ENCODE measurements at places on chromosomes 4 and X.

DNA sequence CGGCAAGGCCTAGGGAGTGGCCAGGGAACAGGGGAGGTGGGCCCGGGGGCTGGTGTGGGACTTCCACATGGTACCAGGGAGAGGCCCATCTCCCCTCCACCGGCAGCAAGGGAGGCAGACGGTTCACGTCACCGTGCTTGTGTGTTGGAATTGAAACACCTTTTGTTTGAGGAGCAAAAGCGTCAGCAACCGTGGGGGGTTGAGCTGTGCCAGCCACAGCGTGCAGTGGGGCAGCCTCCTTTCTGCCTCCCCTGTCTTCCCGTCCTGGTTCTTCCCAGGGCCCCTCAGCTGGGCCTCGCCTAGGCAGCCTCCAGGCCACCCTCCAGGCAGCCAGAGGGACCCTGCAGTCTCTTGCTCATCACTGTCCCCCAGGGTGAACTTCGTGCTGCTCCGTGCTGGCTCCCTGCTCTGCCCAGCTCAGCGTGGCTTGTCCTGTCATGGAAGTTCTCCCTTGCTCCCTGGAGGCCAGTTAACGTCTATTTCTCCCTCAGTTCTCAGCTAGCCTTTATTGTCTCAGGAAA, 32.1 kb upstream of the HGFAC start:
- no peak for DNase-seq

DNA sequence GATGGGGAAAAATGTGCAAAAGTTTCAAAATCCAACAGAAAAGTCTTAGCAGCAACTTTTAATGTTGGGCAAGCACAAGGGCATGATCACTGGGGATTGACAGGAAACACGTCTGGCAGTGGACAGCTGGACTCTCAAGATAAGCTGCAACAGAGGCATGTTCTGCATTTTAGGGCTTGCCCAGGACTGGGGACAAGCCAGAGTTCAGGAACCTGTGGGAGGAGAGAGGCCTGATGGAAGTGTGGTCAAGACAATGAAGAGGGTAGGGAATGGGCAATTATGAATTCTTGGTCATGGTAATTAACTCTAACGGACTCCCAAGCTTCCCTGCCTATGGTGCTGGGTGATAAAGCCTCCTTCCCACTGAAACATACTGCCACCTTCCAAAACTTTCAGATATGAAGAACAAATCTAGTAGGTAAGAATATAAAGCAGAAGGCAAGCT, 48.4 kb downstream of the ANXA3 start:
- DNase-seq, result no peak

- DNase-seq, result no peak
Observed at GRCh38 chr4:45629717-45630116, 494.1 kb downstream of the GABRG1 start.

- DNase-seq, result no peak
Observed at GRCh38 chrX:37745835-37746217, 34.0 kb upstream of the CYBB start.

DNA sequence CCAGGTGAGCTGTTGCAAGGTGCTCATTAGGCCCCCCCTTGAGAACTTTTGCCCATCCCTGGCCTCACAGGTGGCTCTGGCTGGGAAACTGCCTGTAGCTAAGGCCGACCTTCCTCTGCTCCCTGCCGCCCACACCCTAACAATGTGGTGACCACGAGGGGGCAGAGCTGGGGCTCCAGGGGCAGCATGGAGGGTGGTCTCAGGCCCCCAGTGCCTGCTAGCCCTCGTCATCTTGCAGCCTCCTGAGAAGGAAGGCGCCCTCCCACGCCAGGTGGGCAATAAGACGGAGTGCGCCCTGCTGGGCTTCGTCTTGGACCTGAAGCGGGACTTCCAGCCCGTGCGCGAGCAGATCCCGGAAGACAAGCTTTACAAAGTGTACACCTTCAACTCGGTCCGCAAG, 32.4 kb downstream of the ATP2B3 start:
- DNase-seq, result no peak

DNA sequence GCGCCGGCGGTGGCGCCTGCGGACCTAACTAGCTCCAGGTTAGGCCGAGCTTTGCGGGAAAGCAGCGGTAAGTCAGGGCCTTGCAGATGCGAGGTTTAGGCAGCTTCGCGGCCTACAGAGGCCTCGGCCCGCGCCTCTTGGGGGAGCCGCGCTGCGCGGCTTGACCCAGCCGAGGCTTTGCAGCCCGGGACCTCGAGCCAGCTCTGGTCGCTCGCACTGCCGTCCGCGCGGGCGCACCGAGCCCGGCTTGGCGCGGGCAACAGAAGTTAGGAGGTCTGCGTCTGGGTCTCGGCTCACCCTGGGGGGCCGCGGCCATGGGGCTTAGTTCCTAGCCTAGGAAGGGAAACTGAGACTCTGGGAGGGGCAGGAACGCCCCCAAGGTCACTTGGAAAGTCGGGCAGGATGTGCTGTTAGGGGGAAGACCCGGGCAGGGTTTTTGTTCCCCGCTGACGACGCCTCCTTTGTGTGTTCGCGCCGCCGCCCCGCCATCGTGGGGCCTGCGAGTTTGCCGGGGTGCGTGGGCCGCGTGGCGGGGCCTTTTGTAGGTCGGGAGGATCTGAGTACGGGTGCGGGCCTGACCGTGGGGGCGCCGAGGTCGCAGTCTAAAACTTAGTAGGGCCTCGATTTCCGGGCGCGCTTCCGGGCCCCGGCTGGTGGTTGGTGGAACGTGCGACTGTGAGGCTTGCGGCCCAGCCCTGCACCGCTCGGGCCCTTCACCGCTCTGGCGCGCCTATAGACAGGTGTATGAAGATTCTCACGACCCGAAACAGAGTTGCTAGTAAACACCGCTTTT, 482 bp downstream of the RNF4 start:
- no peak for DNase-seq

DNA sequence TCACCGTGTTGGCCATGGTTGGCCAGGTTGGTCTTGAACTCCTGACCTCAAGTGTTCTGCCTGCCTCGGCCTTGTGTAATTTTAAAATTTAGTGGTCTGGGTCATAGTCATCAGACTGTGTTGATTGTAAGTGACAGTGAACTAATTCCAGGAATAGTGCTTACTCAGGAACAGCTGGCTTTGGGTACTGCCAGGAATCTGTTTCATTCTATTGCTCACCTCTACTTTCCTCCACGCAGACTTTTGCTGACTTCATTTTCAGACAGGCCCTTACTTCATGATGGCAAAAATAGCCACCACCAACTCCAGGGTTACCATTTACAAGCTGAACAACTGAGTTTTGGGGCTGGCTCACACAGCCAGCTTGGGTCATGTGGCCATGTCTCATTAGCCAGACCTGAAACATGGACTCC, 54.6 kb downstream of the FNIP2 start:
- DNase-seq, result no peak

DNA sequence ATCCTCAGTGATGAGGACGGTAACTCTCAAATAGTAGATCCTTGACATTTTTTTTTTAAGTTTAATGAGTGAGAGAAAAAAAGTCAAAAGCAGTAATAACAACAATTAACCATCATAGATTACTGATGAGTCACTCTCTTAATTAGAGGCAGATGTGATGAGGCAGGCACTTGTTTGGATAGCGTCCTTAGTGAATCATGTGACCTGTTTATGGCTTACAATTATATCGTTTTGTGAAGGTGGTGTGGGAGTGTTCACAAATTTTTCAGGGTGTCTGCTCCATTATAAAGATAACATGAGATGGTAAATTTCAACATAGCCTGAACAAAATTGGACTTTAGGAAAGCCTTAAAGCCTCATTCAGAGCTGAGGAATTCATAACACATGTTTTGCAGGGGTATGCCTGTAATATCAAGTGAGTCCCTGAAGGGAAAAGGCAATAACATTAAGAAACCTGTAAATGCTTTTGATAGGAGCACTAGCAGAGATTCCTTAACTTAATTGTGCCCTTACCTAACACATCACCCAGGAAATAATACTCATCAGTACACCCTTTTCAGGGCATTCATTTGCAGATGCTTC, 51.9 kb upstream of the XIAP start:
- DNase-seq, result no peak

DNA sequence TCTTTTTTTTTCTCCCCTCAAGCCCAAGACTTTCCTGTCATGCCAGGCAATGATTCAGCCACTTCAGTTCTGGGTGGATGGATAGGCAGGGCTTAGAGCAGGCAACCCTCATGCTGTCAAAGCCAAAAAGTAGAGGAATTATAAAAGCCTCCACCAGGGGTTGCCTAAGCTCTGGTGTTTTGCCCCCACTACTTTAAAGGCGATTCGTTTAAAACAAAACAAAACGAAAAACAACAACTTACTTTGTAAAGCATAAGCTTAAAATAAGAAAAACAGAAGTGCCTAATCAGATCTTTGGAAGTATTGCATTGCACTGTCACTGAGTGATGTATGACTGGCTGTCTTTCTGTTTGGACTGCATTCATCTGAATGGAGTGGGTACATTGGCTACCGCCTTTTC, 5.3 kb upstream of the IDS start:
- DNase-seq, result no peak

- no peak for DNase-seq
Observed at GRCh38 chr4:72525938-72526337, 43.1 kb downstream of the ADAMTS3 start.

DNA sequence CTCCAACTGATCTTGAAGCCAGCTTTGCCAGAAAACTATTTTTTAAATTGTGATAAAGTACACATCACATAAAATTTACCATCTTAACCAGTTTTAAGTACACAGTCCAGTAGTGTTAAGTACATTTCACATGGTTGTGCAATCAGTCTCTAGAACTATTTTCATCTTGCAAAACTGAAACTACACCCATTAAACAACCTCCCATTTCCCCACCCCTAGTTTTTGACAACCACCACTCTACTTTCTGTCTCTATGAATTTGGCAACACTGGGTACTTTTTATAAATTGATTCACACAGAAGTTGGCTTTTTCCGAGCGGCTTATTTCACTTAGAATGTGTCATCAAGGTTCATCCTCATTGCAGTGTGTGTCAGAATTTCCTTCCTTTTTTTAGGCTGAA, 31.0 kb downstream of the TRPC5 start:
- no peak for DNase-seq

GRCh38 chrX:24110069-24110468, 39.5 kb upstream of the ZFX start:
- DNase-seq, result no peak

DNA sequence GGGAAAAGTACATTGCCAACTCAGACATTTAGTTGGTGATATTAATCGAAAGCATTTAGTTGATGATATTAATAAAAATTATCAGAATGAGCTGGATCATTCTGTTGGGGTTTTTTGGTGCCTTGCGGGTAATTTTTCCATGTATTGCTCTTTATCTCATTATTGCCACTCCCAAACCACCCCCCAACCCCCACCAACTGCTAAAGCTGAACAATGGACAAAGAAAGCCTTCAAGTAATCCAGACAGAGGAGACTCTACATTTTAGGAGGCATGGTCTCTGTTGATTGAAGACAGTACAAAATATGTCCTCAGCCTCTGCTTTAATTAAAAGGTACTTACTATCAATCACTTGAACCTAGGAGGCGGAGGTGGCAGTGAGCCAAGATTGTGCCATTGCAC, 22.5 kb downstream of the PDK3 start:
- no peak for DNase-seq

- DNase-seq, result no peak
Observed at GRCh38 chrX:150512461-150512901, 55.9 kb upstream of the MTM1 start.

- no peak for DNase-seq
Observed at GRCh38 chr4:13371048-13371447, 113.1 kb downstream of the RAB28 start.

DNA sequence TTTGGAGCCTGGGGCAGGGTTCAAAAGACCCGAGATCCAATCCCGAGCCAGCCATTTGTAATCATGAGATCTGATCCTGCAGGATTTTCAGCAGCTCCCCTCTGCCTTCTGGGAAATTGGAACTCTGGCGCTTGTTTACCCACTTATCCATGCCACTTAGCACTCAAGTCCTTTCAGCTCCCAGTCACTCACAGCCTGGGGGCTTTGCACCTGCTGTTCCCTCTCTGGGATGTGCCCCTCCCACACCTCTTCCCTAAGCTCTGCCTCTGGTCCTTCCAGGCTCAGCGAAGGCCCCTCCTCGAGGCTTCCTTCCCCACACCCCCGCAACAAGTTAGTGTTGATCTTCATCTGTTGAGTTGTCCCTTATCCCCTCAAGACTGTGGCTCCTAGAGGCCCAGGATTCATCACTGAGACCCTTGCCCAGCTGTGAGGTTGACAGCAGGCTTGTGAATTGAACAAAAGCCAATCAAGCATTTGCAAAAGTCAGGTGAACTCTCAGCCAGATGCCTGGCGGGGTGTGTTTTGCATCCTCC, 99.1 kb upstream of the AFAP1 start:
- no peak for DNase-seq

GRCh38 chrX:5163663-5164062, 1065.0 kb downstream of the NLGN4X start:
- no peak for DNase-seq

GRCh38 chr4:173370130-173370476, 651 bp upstream of the SAP30 start:
- no peak for DNase-seq

DNA sequence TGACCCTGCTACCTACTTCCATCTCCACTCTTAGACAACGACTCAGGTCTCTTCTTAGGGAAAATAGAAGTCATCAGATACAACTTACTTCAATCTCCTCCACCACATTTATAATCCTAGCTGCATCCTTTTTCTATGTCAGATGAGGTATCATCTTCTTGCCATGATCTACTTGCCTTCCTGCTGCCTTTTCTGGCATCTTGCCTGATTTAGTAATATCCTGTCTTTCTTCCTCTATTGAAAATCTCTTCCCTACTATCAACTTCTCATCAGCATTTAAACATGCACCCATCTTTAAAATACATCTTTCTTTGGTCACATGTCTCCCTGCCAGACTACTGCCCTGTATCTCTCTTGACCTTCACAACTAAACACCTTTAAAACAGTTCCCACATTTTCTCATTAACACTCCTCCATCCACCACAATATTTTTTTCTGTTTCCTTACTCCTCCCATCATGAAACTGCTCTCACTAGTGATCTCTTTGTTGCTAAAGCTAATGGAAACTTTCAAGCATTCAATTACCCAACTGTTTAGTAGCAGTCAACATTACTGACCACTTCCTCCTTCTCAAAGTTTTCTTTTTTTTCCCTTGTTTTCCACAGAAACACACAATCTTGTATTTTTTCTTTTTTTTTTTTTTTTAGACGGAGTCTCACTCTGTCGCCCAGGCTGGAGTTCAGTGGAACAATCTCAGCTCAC, 100.8 kb upstream of the CXorf66 start:
- no peak for DNase-seq

- DNase-seq, result no peak
Observed at GRCh38 chr4:52788806-52789205, 37.6 kb upstream of the ERVMER34-1 start.

GRCh38 chr4:123315617-123316016, 81.0 kb upstream of the SPRY1 start:
- no peak for DNase-seq

GRCh38 chr4:76197031-76197743, 16.4 kb downstream of the SCARB2 start:
- DNase-seq, result no peak
